ENCODE measurements at places on chromosomes 6 and 20. TPM values are rescaled to one million over a fixed set of nuclear protein-coding genes. Genes with fewer than 3 reads are reported as not detected.

SLC32A1 gene
- not detected for total RNA-seq

GRCh38 chr6:128358244-128358776 lies 162.1 kb downstream of the PTPRK start:
- H3K27ac ChIP-seq = no peak overlapping the region
- H3K27me3 ChIP-seq = no peaks in the 10 kb centered on the region
- no peaks in the 10 kb centered on the region for H3K4me1 ChIP-seq

FRK gene
- 14.4 TPM for total RNA-seq

ADGRG6 gene
- 30.3 TPM for total RNA-seq

LY6G5B gene
- total RNA-seq = 20.9 TPM

NRSN1 gene
- not detected for total RNA-seq

DNA sequence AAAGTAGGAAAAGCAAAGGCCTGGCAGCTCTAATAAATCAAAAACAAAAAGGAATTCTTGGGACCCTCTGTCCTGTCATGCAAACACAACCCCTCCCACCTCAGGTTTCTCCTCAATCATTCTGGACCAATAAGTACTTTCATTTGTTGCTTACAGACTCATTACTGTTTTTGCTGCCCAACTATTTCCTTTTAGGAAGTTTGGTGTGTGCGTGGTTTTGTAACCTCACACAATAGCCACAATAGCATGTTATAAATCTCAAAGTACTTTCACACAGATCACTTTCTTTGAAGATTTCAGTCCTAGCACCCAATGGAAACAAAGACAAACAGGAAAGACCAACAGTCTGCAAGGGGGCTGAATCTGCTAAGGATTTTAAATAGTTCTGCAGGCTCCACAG lies 4.5 kb downstream of the MRPL14 start:
- no peak for DNase-seq
- no peaks in the 10 kb centered on the region for H3K27me3 ChIP-seq
- H3K36me3 ChIP-seq = peaks cover 15% of the 10 kb centered on the region
- no peak overlapping the region for H3K4me3 ChIP-seq
- peaks cover 76% of the 10 kb centered on the region for H3K4me1 ChIP-seq
- H3K27ac ChIP-seq = no peak overlapping the region

GRCh38 chr6:98067375-98067774 lies 767.0 kb upstream of the POU3F2 start:
- H3K36me3 ChIP-seq = no peaks in the 10 kb centered on the region
- H3K4me1 ChIP-seq = no peaks in the 10 kb centered on the region
- H3K27ac ChIP-seq = no peak overlapping the region
- H3K4me3 ChIP-seq = no peak overlapping the region

CRISP3 gene
- 0.48 TPM for total RNA-seq

LPIN3 gene
- total RNA-seq = 15.4 TPM

TFAP2A gene
- total RNA-seq = 37.0 TPM

HINT3 gene
- 14.4 TPM for total RNA-seq

PSORS1C1 gene
- total RNA-seq = 34.2 TPM

DNA sequence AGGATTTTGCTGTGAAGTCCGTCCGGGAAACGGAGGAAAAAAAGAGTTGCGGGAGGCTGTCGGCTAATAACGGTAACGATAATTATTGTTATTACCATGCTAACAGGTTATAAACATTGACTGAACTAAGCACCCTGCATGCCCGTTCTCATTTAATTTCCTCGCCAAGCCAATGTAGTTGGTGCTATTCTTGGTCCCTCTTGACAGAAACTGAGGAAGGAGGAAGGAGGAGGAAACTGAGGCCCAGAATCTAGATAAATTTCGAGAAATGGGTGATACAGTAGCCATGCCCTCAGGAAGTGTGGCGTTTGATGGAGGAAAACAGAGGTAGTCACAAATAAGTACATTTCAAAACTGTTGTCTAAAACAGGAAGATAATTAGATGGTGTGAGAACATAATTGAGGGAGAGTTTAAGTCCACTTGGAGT lies 474 bp downstream of the TPX2 start:
- DNase-seq = no peak
- peak overlapping the region; percentile 77 for H3K4me3 ChIP-seq
- H3K27ac ChIP-seq = peak overlapping the region; percentile 69
- H3K36me3 ChIP-seq = 0 out of 2 replicates have a peak, but pooled peaks cover 3% of the 10 kb centered on the region
- H3K4me1 ChIP-seq = peaks cover 19% of the 10 kb centered on the region
- no peaks in the 10 kb centered on the region for H3K27me3 ChIP-seq

DNA sequence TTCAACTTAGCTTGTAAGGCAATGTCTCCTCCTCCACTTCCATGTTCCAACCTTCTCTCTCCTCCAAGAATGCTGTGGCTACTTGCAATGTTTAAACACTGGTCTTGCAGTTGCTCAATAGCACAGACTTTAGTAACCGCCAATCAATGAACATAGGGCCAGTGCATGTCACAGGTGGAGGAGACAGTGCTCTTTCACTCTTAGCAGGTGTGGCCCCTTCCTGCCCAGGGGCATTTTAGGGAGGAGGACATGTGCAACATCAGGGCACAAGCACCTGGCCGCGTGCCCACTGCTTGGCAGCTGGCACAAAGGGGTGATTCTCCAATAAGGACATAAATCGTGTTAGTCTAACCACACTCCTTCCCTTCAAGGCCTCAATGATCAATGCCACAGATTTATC lies 41.3 kb downstream of the ADGRF1 start:
- H3K27ac ChIP-seq = no peak overlapping the region
- H3K27me3 ChIP-seq = no peaks in the 10 kb centered on the region
- peak; percentile 10 for DNase-seq
- no peak overlapping the region for H3K4me3 ChIP-seq

HLA-DQB2 gene
- not detected for total RNA-seq

DNA sequence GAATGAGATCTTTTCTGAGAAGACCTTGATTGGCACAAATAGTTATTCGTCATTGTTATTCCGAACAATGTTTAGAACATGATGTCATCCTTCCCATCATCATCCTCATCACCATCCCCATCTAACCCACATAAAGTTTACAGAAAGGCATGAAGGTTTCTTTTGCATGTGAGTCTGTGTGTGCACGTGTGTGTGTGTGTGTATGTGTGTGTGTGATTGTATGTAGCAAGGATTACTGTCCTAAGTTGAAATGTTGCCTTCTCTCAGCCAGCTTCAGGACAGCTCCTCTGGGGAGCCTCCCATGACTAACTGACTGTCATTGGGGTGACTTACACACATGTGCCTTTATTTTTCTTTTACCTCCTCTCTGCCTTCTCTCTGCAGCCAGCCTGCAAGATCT lies 113.5 kb downstream of the SLC22A3 start:
- no peak for DNase-seq
- H3K4me3 ChIP-seq = no peak overlapping the region

DNA sequence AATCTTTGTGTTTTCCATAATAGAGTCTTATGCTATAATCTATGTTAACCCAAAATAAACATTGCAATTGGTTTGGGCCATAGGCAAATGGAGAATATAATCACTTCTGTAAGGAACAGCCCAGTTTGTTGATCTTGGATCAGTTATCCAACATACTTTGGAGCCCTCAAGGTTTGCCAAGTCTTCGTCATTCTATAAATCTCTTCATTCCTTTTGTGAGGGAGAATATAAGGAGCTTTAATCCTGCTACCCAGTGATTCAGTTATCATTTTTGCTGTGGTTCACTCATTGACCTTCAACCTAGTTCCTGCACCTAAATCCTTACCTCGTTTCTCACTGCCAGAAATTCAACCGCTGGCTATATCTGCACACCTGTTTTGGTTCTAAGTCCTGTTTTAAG lies 500.3 kb upstream of the PTCHD4 start:
- no peaks in the 10 kb centered on the region for H3K4me1 ChIP-seq
- DNase-seq = no peak
- H3K27ac ChIP-seq = no peak overlapping the region
- H3K4me3 ChIP-seq = no peak overlapping the region

DNA sequence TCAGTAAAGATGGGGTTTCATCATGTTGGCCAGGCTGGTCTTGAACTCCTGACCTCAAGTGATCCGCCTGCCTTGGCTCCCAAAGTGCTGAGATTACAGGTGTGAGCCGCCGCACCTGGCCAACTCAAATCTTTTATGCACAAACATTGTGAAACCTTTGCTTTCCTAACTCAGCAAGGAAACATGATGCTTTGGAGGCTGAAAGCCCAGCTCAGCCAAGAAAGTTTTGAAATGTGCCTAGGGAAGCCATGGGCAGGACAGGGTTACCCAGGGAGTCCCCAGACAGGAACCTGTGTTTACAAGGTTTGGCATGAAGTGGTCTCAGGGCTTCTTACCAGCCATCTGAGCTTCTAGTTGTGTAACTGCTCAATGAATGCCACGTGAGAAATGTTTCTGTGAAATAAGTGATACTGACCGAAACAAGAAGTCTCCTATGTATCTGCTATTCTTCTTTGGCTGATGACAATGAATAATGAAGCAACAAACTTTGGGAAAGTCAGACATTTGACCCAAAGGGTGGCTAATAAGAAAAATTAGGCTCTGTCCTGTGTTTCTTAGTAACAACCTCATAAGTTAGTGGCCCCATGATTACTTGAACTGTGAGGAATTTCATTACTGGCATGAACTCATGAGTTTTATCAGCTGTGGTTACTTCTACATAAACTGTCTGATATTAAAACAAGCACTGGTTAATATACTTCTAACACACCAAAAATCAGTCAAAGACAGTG lies 163.5 kb downstream of the KIF6 start:
- no peaks in the 10 kb centered on the region for H3K36me3 ChIP-seq
- H3K4me1 ChIP-seq = no peaks in the 10 kb centered on the region
- DNase-seq = no peak
- no peak overlapping the region for H3K4me3 ChIP-seq
- H3K27ac ChIP-seq = no peak overlapping the region

MEI4 gene
- total RNA-seq = not detected

DNA sequence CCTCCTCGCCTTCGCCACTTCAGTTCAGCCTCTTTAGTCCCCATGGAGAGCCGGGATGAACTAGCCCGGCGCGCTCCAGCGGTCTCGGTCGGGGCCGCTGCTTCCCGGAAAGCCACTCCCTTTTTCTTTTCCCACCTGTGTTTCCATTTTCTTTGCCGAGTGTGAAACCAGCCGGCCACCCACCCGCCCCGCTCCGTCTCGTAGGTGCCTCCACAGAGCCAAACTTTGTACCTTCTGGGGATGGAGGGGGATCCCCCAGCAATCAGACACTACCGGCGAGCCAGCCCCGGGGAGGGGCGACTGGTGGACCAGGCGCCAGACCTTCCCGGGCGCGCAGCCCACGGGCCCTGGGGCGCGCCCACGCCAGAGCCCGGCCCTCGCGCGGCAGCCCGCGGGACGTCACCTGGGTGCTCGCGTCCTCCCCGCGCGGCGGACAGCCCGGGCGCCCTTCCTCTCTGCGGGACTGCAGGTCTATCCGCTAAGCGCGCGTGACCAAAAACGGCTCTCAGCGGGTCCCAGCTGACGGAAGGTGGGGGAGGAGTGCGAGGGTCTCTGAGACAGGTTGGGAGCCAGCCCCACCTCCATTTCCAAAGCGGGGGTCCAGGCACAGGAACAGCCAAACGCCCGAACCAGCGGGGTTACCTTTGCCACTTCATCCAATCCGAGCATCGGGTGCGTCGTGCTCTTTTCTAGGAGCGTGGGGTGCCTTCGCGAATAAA lies at the start of gene MCHR2:
TSS of gene MCHR2 (minus strand) at position 691 of the 719 bp plus-strand sequence. CDS start 38,076 bp downstream, outside the sequence.
- H3K4me3 ChIP-seq = no peak within 1 kb of the TSS
- no peak within 1 kb of the TSS for H3K27ac ChIP-seq
- DNase-seq = no peak
- no peaks in the 10 kb centered on the region for H3K27me3 ChIP-seq

Measured in PC-9 (cell line).